ENCODE measurements at places on chromosomes 12 and 14.

GRCh38 chr14:100402631-100403030 is 79.5 kb downstream of the SLC25A47 start:
- no peak for DNase-seq

DNA sequence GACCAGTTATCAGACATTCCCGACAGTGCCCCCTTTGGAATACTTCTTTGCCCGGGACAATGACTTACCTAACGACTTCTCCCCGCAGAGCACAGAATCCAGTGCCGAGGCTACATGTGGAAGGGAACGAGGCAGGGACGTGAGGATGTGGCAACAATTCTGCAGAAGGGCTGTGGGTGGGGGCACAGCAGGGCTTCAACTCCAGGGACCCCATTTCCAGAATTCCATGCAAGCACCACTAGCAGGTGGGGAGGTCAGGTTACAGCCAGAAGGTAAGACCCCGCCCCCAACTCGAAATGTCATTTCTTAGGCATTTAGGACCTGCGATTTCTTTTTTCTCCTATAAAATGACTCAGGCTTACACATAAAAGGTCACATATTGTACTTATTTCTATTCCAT is 207.9 kb downstream of the TMEM132C start:
- no peak for DNase-seq

DNA sequence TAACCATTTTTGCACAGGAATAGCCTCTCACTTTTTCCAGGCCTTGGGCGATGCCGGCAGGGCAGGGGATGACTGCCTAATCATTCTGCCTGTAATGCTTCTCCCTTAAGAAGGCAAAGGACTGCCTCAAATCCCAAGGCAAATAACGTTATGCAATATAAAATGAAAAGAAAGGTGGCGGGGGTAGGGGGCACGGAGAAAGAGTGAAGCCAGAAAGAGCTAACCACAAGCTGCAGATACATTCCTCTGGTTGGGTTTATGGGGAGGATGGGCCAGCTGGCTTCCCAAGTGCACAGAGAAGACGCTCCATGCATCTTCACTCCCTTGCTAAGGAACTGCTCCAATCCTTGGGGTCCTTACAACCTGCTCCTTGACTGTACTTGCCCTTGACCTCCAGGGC is 229.5 kb downstream of the FOXN3 start:
- no peak for DNase-seq

GRCh38 chr14:95388699-95389098 is 69.0 kb upstream of the CLMN start:
- DNase-seq, result no peak

DNA sequence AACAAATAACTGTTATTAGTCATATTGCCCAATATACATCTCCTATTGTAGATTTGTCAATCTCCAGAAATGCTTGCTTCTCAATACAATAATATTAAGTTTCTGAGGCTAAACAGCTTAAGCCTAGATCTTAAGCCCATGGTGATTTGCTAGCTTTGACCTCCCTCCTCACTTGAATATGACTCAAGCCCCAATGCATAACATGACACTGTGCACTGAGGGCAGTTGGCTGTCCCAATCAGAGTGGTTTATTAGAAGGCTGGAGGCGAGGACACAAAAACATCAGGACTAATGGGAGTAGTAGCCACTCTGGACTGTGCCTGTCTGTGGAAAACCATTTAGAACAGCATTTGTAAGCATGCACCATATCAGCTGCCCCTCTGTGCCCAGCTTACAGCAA is 81.1 kb upstream of the GTF2A1 start:
- no peak for DNase-seq

- DNase-seq, result peak; percentile 10
Observed at GRCh38 chr14:101877766-101878165, 86.6 kb upstream of the DYNC1H1 start.

DNA sequence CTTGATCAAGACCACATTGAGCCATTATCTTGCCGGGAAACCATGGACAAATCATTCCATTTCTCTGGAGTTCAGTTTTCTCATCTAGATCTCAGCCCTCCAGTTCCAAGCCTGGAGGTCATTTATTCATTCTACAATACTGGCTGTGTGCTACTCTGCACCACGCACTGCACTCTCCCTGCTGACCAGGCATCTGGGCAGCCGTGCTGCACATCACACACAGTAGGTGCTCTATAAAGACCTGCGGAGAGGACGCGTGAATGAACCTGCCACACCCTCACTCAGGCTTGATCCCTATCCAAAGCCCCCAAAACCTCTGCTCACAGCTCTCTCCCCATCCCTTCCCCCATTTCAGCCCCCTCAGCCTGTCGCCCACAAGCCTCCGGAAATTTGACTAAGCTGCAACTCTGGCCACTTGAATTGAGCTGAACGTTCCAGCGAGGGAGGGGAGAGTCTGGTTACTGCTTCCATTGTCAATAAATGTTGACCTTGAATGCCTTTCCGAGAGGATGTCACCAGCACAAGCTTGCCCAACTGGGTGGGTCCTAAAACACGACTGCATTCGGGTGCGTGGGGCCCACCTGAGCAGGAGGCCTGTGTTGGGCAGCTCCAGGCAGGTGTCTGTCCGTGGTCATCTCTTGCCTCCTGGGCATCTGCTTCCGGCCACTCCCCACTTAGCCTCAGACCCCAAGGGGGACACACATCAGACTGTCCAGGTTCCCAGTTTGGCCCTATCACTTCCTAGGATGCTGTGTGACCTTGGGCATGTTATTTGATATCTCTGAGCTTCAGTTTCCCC is 17.8 kb downstream of the FAIM2 start:
- DNase-seq, result no peak

DNA sequence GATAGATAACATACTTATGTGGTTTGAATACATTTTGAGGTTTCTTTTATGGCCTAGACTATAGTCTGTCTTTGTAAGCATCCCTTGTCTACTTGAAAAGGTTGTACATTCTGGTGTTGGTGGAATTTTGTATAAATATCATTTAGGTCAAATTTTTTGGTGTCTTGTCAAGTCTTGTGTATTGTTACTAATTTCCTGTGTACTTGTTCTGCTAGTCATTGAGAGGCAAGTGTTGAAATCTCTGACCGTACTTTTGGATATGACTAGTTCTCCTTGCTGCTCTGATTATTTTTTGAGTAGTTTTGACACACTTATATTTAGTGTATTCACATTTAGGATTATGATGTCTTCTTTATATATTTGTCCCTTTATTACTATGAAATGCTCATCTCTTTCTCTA is 219.6 kb downstream of the CCDC91 start:
- DNase-seq, result peak; percentile 15
